Adrenal gland (tissue), 19 donors: ENCODE measurements at places on chromosomes 11 and 22. TPM values are rescaled to one million over a fixed set of nuclear protein-coding genes. Genes with fewer than 3 reads are reported as not detected.
A peak's percentile ranks its signal among the peaks of the same experiment; 100 is the strongest.

DNA sequence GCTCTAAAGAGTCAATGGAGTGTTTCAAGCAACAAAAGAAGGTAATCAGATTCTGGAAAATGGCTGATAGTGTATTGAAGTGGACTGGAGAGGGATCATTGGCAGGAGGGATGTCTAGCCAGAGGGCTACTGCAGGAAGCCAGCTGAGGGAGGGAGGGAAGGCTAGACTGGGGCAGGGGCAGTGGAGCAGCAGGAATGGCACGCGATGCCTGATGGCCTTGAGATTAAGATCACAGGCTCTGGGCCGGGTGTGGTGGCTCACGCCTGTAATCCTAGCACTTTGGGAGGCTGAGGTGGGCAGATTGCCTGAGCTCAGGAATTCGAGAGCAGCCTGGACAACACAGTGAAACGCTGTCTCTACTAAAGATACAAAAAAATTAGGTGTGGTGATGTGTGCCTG is 47.5 kb upstream of the PRDM11 start:
- no peaks in the 10 kb centered on the region for H3K4me1 ChIP-seq
- H3K27ac ChIP-seq, result no peak overlapping the region
- no peaks in the 10 kb centered on the region for H3K36me3 ChIP-seq

DNA sequence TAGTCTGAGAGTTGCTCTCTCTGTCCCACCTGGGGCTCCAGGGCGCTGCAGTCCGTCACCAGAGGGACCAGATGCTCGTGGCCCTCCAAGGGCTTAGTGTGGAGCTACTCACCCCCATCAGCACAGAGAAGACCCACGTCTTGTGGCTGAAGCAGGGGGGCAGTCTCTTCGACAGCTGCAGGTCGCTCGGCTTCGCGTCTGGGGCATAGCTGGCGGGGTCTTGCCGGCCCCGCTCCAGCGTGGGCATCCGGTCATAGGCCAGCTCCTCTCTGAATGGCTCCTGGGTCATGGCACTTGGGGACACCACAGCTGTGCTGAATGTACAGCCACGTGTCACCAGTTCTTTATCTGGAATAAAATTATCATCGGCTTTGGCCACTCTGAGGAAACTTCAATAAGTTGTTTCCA is 608 bp downstream of the MLC1 start:
- peaks cover 30% of the 10 kb centered on the region for H3K27me3 ChIP-seq
- no peaks in the 10 kb centered on the region for H3K36me3 ChIP-seq
- H3K27ac ChIP-seq, result no peak overlapping the region
- H3K4me1 ChIP-seq, result no peaks in the 10 kb centered on the region
- no peak for DNase-seq

Gene CCDC86
- 30.2 TPM for total RNA-seq

DNA sequence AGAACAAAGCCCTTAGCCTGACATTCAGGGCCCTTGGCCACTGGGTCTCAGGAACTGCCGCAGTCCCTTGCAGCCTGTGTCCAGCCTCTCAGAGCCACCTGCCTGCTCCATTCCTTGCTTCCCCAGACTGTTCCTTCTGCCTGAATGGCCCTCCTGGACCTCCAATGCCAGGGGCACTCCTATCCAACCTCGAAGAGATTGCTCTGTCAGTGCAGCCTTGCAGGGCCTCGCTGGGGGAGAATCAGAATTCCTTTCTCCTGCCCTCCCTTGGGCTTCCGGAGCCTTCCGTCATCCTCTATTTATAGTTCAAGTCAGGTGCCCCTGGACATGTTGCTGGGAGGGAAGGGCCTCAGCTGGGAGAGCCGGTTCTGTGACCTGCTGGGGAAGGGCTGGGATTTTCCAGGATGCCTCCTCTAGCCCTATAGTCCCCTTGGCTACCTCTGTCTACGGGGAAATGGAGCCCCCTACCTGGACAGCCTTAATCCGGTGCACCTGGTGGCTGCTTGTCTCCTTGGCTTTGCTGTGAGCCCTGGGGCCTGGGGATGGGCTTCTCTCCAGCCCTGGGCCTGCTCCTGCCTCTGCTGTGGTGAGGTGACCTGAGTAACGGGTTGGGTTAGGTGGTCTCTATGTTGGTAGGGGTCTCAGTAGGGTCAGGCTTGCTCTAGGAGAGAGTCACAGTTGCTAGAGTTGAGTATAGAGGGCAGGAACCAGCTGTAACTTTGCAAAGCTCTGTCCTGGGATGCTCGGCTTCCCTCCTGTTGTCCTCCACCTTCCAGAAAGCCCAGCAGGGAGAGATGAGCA is 45.9 kb upstream of the SYT7 start:
- H3K36me3 ChIP-seq, result no peaks in the 10 kb centered on the region
- H3K27ac ChIP-seq, result no peak overlapping the region
- H3K27me3 ChIP-seq, result no peaks in the 10 kb centered on the region

GRCh38 chr11:78938971-78939370 is 364.3 kb upstream of the NARS2 start:
- no peak for DNase-seq
- no peaks in the 10 kb centered on the region for H3K4me1 ChIP-seq
- no peaks in the 10 kb centered on the region for H3K27me3 ChIP-seq
- no peaks in the 10 kb centered on the region for H3K36me3 ChIP-seq
- H3K27ac ChIP-seq, result no peak overlapping the region

Gene FAM111B
- 1.7 TPM for total RNA-seq

Gene OR2D2
- total RNA-seq, result not detected

GRCh38 chr11:118757876-118758399 is 33.0 kb downstream of the DDX6 start:
- H3K27me3 ChIP-seq, result no peaks in the 10 kb centered on the region
- no peak for DNase-seq
- H3K4me1 ChIP-seq, result no peaks in the 10 kb centered on the region
- H3K4me3 ChIP-seq, result no peak overlapping the region

Gene CCND1
- total RNA-seq, result 82.4 TPM

Gene NTM
- total RNA-seq, result 6.5 TPM

- no peaks in the 10 kb centered on the region for H3K27me3 ChIP-seq
- DNase-seq, result no peak
- H3K36me3 ChIP-seq, result no peaks in the 10 kb centered on the region
- no peak overlapping the region for H3K4me3 ChIP-seq
- peaks cover 6% of the 10 kb centered on the region for H3K4me1 ChIP-seq
These were observed 1.3 kb upstream of the ZNF202 start for GRCh38 chr11:123742724-123743120.

DNA sequence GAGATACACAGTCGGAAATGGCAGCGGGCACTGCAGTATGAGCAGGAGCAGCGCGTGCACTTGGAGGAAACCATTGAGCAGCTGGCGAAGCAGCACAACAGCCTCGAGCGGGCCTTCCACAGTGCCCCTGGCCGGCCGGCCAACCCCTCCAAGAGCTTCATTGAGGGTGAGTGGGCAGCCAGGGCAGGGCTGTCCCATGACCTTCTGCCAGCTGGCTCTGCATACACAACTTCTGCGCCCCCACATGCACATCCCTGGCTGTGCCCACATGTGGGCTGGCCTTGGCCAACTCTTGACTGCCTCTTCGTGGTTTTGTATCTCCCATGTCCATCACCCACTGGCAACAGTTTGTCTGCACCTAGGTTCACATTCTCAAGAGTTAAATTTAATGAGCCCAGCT is 81.1 kb downstream of the MORC2 start:
- no peaks in the 10 kb centered on the region for H3K4me1 ChIP-seq
- no peak overlapping the region for H3K27ac ChIP-seq
- H3K36me3 ChIP-seq, result no peaks in the 10 kb centered on the region
- H3K27me3 ChIP-seq, result no peaks in the 10 kb centered on the region
- no peak for DNase-seq

- H3K27ac ChIP-seq, result no peak overlapping the region
- H3K36me3 ChIP-seq, result no peaks in the 10 kb centered on the region
- no peak overlapping the region for H3K4me3 ChIP-seq
- H3K4me1 ChIP-seq, result no peaks in the 10 kb centered on the region
These were observed 1.9 kb upstream of the FAT3 start for GRCh38 chr11:92222701-92223100.

DNA sequence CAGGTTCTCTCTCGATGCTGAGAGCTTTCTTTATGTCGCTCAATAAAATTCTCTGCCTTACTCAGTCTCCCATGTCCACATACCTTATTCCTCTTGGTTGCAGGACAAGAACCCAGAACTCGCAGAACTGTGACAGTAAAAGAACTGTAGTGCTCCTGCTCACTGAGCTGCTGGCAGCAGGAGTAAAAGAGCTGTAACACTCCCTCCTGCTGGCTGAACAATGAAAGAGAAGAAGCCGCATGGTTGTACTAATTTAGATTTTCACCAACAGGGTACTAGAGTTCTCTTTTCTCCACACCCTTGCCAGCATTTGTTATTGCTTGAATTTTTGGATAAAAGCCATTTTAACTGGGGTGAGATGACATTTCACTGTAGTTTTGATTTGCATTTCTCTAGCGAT is 433.2 kb downstream of the GUCY1A2 start:
- no peaks in the 10 kb centered on the region for H3K27me3 ChIP-seq
- no peak overlapping the region for H3K4me3 ChIP-seq
- no peaks in the 10 kb centered on the region for H3K4me1 ChIP-seq
- no peak overlapping the region for H3K27ac ChIP-seq
- no peak for DNase-seq
- H3K36me3 ChIP-seq, result no peaks in the 10 kb centered on the region

Gene CYB5R3
- 232 TPM for total RNA-seq

- DNase-seq, result no peak
- H3K36me3 ChIP-seq, result no peaks in the 10 kb centered on the region
- no peaks in the 10 kb centered on the region for H3K27me3 ChIP-seq
- H3K4me3 ChIP-seq, result no peak overlapping the region
- no peak overlapping the region for H3K27ac ChIP-seq
These were observed 15.6 kb downstream of the ZBED4 start for GRCh38 chr22:49869086-49869830.

GRCh38 chr11:132538642-132539041 is 993.7 kb downstream of the OPCML start:
- no peaks in the 10 kb centered on the region for H3K27me3 ChIP-seq
- no peaks in the 10 kb centered on the region for H3K36me3 ChIP-seq
- H3K27ac ChIP-seq, result no peak overlapping the region
- no peak overlapping the region for H3K4me3 ChIP-seq
- H3K4me1 ChIP-seq, result no peaks in the 10 kb centered on the region

- H3K36me3 ChIP-seq, result no peaks in the 10 kb centered on the region
- H3K27me3 ChIP-seq, result no peaks in the 10 kb centered on the region
- H3K27ac ChIP-seq, result no peak overlapping the region
- H3K4me3 ChIP-seq, result no peak overlapping the region
- H3K4me1 ChIP-seq, result no peaks in the 10 kb centered on the region
These were observed 10.2 kb downstream of the ANKK1 start for GRCh38 chr11:113397821-113398220.

Gene CREB3L1
- total RNA-seq, result 24.0 TPM

DNA sequence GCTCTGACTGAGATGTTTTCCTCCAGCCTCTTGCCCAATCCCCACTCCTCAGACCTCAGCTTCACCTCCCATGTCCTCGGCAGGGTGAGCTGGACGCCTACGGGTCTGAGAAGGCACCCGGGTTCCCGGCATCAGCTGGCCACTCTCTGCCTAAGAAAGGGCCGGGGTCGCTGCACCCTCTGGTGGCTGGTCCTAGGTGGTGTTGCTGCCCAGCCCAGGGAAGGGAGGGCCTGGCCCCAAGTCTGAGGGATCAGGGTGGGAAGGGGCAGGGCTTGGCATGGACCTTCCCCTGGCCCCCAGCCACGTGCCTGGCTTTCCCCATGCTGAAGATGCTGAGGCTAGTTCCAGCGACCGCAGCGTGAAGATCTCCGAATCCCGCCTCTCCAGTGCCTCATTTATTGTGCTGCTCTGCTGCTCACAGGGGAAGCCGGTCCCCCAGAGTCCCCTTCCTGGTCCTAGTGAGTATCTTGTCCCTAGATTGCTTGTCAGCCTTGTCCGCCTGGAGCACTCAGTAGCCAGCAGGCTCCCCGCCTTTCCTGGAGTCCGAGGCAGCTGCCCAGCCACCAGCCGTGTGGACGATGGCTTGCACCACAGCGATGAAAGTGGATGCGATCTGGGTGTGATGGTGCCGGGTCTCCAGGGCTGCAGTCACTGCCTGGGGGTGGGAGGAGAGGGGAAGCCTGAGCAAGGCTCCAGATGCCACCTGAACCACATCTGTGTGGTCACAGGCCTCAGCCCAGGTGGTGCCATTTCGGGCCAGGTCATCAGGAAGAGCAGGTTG is 2.9 kb upstream of the GGT5 start:
- H3K27me3 ChIP-seq, result no peaks in the 10 kb centered on the region
- DNase-seq, result peak; percentile 85
